CD4-positive, alpha-beta T cell (primary cell): ENCODE measurements at places on chromosomes 1 and 21.

DNA sequence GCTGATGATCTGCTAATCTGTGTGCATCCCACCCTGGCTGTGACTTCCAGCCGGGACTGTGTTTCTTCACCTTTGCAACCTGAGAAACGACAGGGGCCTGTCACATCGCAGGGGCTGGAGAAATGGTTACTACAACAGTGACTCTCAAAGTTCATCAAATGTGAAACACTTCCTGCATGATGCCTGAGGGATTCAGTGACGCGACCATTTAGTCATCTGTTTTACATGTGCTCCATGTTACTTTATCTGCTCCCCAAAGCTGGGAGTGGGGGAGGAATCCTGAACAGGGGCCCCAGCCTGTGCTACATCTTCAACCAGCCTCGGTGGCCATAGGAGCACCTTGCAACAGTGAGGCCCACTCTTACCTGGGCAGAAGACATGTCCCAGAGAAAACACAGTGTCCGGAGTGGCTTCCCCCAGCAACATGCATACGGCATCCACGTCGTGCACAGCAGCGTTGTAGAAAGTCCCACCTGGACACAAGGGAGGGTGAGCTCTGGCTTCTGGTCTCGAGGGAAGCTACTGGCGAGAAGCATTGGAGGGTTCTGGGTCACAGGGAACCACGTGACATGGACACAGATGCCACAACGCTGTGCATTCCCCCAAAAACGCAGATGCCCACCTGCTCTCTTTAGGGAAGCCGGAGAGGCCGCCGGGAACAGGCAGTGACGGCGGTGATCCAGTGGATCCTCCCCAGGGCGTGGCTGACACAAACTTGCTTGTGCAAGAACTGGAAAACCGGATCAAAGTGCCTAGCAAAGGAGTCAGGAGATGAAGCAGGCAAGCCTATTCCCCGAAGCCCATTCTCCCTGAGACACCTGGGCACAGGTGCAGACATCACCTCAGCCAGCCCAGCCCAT lies 9.6 kb upstream of the CCDC27 start:
- H3K27ac ChIP-seq, result no peak overlapping the region
- no peaks in the 10 kb centered on the region for H3K27me3 ChIP-seq
- peaks cover 27% of the 10 kb centered on the region for H3K36me3 ChIP-seq
- no peak overlapping the region for H3K4me3 ChIP-seq
- DNase-seq, result no peak

DNA sequence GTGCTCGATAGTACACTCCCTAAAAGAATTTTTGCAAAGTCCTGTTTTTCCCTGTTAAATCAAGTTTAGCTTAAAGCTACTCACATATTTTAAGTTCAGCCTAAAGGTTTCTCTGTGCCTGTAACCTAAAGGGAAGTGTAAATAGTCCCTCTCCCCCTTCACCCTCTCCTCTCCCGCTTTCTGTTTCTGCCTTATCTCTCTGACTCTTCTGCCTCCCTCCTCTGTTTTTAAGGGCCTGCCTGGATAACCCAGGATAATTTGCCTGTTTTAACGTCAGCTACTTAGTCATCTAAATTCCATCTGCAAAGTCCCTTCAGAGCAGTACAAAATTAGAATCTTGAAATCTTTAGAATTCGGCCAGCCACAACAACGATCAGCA lies 92.6 kb downstream of the NID1 start:
- H3K4me1 ChIP-seq, result peaks cover 12% of the 10 kb centered on the region
- H3K36me3 ChIP-seq, result no peaks in the 10 kb centered on the region
- H3K27me3 ChIP-seq, result no peaks in the 10 kb centered on the region
- no peak for DNase-seq
- no peak overlapping the region for H3K27ac ChIP-seq
- H3K4me3 ChIP-seq, result peak overlapping the region; percentile 13

DNA sequence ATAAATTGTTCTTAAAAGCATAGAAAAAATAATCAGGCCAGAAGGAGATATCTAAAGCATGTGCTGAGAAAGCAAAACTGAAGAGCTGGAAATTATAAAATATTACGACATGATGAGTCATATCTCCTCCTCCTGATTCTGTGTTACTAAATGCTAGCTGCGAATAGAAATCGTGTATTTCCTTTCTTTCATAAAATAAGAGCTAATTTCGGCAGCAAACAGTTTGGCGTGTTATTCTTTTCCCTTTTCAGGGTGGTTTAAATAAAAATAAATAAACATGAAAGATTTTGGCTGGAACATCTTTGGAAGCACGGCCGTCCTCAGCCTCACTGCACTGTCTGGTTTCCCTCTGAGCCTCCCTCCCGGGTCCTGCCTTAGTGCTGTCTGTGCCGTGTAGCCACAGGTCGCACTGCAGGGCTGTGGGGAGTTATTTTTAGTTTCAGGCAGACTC lies 56.0 kb downstream of the ADARB1 start:
- no peak for DNase-seq
- H3K4me1 ChIP-seq, result peaks cover 16% of the 10 kb centered on the region
- H3K36me3 ChIP-seq, result peaks cover 10% of the 10 kb centered on the region
- no peak overlapping the region for H3K27ac ChIP-seq
- H3K4me3 ChIP-seq, result no peak overlapping the region

DNA sequence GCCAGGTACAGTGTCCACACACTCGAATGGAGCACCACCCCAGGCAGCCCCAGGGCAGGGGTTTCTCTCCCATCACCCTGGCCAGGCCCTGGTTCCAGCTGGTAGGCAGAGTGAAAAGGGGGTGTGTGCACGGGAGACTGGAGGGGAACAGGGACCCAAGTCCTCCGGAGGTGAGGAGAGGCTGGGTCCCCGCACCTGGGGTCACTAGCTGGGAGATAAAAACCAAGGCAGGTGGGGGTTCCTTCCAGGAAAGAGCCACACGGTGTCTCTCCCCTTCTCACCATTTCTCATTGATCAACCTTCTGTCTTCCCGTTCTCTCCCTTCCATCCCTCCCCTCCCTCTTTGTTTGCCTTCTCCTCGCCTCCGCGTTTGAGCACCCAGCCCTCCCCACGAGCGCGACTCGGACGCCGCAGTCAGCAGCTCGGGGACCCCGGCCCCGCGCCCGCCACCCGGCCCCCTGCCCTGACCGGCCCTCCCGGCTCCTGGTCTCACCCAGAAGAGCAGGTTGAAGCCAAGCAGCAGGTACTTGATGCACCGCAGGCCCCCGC lies 358 bp downstream of the TSPAN2 start:
- H3K4me3 ChIP-seq, result peak overlapping the region; percentile 78
- H3K4me1 ChIP-seq, result peaks cover 47% of the 10 kb centered on the region
- no peak for DNase-seq
- H3K27ac ChIP-seq, result no peak overlapping the region

DNA sequence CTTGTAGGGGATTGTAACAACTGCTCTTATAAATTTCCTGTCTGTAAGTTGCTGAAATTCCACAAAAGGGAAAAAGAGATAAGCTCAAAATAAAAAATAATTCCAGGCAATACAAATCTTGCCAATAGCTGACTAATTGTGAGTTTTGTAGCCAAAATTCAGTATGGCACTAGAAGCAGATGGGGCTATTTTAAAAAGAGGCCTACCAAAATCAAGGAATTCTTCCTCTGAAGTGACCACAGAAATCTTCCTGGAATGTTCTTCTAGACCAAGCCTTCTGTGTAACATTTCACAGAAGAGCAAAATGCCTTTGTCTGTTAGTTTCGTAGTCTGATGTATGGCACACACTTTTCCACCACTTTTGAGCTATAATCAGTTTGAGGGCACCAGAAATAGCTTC lies 127.6 kb downstream of the CYYR1 start:
- no peaks in the 10 kb centered on the region for H3K27me3 ChIP-seq
- DNase-seq, result no peak
- H3K4me3 ChIP-seq, result no peak overlapping the region
- H3K27ac ChIP-seq, result no peak overlapping the region
- no peaks in the 10 kb centered on the region for H3K36me3 ChIP-seq

GRCh38 chr1:173409613-173410012 lies 67.5 kb upstream of the PRDX6 start:
- H3K27ac ChIP-seq, result no peak overlapping the region
- H3K4me1 ChIP-seq, result peaks cover 23% of the 10 kb centered on the region
- no peak for DNase-seq
- no peak overlapping the region for H3K4me3 ChIP-seq

DNA sequence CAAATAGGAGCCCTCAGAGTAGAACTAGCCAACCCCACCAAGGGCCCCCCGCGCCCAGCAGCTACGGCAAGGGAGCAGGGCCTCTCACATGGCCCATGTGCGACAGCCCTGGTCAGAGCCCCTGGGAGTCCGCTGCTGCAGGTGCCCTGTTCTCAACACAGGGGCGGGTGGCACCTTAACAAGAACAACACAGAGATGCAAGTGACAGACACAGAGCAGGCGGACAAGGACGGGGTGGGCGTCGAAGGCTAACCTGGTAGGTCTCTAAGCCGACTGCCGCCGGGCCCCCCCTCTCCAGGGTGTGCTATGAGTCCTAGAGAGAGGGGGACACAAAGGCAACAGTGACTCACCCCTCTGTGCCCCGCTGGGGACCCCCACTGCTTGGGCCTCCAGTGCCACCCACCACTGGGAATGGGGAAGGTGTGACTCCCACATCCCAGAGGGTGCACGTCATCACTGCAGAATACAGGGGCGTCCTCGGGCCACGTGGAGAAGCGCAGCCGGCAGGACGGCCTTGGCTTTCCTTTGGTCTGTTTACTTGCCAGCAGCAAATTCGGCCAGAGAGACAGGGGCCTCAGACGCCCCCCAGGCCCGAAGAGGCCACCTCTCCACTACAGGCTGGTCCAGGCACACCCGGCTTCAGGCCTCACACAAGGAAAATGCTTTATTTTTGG lies 44.8 kb downstream of the PRDM15 start:
- H3K27ac ChIP-seq, result no peak overlapping the region
- no peak overlapping the region for H3K4me3 ChIP-seq
- H3K27me3 ChIP-seq, result no peaks in the 10 kb centered on the region
- DNase-seq, result no peak

DNA sequence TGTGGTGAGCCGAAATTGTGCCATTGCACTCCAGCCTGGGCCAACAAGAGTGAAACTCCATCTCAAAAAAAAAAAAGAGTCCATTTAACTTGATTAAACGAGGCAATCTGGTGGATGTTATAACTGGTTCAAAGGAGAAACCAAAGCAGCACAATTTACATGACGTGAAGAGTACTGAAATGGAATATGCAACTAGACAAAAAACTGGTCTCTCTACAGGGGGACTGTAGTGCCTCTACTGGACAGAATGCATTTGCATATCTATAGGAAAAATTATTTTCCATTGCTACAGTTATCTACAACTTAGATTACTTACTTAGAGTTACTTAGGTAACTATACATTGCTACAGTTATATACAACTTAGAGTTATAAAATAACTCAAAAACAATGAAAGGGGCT lies 2.7 kb upstream of the CAPN2 start:
- no peak overlapping the region for H3K27ac ChIP-seq
- no peaks in the 10 kb centered on the region for H3K27me3 ChIP-seq
- H3K36me3 ChIP-seq, result no peaks in the 10 kb centered on the region
- no peak for DNase-seq

- peaks cover 32% of the 10 kb centered on the region for H3K4me1 ChIP-seq
- no peaks in the 10 kb centered on the region for H3K27me3 ChIP-seq
- peaks cover 8% of the 10 kb centered on the region for H3K36me3 ChIP-seq
- no peak overlapping the region for H3K4me3 ChIP-seq
Measured at GRCh38 chr1:1344655-1345361, 4.4 kb downstream of the DVL1 start.

- H3K36me3 ChIP-seq, result peaks cover 23% of the 10 kb centered on the region
- no peak for DNase-seq
- no peaks in the 10 kb centered on the region for H3K27me3 ChIP-seq
- H3K4me3 ChIP-seq, result peak overlapping the region; percentile 76
- peak overlapping the region; percentile 72 for H3K27ac ChIP-seq
Measured at GRCh38 chr1:212413902-212414327, 771 bp downstream of the PACC1 start.

DNA sequence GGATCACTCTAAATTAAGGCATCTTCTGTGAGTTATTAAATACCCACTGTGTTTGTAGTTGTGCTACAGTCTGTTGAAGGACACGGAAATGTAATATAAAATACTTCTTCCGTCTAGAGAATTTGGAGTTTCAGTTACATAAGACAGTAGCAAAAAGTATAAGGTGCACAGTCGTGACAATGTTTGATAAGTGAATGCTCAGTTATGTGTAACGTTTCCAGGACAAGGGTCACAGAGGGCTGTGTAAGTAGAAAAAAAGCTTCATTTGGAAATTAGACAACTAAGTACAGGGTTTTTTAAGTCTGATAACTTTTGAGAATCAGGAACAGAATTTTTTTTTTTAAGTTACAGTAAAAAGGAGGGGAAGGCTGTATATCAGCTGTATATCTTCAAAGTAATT lies 27.5 kb downstream of the SRSF11 start:
- no peak overlapping the region for H3K4me3 ChIP-seq
- no peaks in the 10 kb centered on the region for H3K27me3 ChIP-seq
- no peak for DNase-seq
- no peak overlapping the region for H3K27ac ChIP-seq
- peaks cover 85% of the 10 kb centered on the region for H3K36me3 ChIP-seq
- no peaks in the 10 kb centered on the region for H3K4me1 ChIP-seq

DNA sequence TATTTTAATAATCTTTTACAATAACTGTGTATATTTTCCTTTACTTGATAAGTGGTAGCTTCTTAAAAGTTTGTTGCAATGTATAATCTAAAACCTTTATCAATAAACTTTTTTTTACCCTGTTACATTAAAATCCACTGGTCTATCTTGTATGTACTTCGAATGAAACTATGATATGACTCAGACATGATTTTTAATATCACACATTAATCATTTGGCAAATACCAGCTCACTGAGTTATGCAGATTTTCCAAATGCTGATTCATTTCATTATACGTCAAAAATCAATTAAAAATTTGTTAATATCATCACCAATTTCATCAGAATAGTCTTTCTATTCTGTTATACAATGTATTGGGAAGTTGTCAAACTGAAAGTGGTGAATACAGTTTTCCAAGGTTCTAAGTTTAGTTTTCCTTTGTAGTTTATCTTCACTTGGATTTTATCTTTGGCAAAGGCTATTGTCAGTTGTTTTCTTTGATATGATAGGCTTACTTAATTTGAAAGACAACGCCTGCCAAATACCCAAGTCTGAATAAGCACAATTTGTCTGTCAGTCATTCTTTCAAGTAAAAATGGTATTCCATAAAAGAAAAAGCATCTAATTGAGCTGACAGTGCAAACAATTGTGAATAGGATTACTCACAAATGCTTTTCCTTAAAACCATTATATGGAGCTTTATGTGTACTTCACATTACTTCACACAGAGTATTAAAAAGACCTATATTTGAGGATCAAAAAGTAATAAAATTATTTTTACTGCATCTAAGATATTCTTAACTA lies 127.0 kb downstream of the NME7 start:
- H3K27me3 ChIP-seq, result no peaks in the 10 kb centered on the region
- no peak for DNase-seq
- H3K36me3 ChIP-seq, result no peaks in the 10 kb centered on the region
- no peaks in the 10 kb centered on the region for H3K4me1 ChIP-seq

DNA sequence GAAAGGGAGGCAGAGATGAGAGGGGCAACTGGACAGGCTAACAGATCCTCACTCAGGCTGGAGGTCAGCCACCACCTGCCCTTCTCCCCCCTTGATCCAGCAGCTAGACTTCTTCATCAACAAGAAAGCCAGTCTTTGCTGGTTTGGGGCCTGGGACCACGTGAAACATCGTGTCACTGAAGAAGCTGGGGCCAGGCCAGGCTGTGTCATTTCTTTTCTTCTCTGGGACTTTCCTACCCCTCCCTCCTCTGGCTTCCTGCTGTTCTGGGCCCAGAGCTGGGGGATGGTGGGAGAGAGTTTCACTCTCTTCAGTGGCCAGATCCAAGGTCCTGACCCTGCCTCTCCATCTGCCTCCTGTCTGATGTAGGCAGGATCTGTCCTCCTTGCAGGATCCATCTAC lies 18.1 kb upstream of the SLC26A9 start:
- H3K4me3 ChIP-seq, result no peak overlapping the region
- H3K27ac ChIP-seq, result no peak overlapping the region
- no peaks in the 10 kb centered on the region for H3K27me3 ChIP-seq
- H3K4me1 ChIP-seq, result no peaks in the 10 kb centered on the region
- no peaks in the 10 kb centered on the region for H3K36me3 ChIP-seq
- DNase-seq, result no peak
